ENCODE measurements at places on chromosomes 13 and 19.
A peak's percentile ranks its signal among the peaks of the same experiment; 100 is the strongest.

DNA sequence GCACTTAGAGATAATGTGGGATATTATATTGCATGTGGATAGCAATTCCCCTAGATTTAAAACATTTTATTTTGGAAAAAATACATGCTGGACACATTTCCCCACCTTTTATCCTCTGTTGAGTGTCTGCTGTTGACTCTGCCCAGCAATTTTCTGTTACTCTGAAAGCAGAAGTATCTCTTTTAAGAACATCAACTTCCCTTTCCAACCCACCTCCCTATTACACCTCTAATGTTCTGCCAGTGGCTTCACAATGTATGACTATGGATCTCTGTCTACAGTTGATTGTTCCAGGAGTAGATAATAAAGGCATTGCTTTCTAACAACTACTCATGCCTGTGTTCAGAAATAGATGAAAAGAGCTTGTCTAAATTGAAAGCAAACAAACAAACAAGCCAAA lies 754.8 kb upstream of the SLITRK6 start:
- no peak overlapping the region for H3K27ac ChIP-seq
- no peak overlapping the region for H3K4me3 ChIP-seq
- no peak for DNase-seq
- H3K4me1 ChIP-seq, result no peaks in the 10 kb centered on the region
- no peaks in the 10 kb centered on the region for H3K36me3 ChIP-seq
- no peaks in the 10 kb centered on the region for H3K27me3 ChIP-seq

- H3K36me3 ChIP-seq, result no peaks in the 10 kb centered on the region
- no peak overlapping the region for H3K27ac ChIP-seq
- H3K27me3 ChIP-seq, result no peaks in the 10 kb centered on the region
- no peak overlapping the region for H3K4me3 ChIP-seq
- DNase-seq, result no peak
These were observed 5.4 kb upstream of the IPO5 start for GRCh38 chr13:97948041-97948440.

DNA sequence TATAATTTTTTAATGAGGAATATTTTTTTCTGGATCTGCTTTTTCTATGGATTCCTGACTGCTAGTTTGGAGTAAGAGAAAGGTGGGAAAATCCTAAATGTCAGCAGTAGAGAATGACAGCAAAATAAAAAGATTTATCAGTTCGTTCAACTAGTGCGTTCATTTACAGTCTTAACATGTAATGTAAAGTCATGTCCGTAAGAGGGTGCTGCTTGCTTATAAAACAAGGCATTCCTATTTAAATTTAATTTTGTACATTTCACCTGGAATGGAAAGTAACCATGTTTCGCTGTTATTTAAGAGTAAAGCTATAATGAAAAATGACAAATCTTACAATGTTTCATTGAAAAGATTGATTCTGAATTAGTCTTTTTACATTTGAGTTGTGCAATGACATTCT lies 76.6 kb downstream of the ZMYM2 start:
- H3K27me3 ChIP-seq, result no peaks in the 10 kb centered on the region
- H3K27ac ChIP-seq, result no peak overlapping the region
- peaks cover 87% of the 10 kb centered on the region for H3K36me3 ChIP-seq
- no peak for DNase-seq
- no peak overlapping the region for H3K4me3 ChIP-seq

GRCh38 chr19:2659856-2660432 lies 42.5 kb downstream of the GNG7 start:
- H3K4me3 ChIP-seq, result no peak overlapping the region
- no peak for DNase-seq
- no peaks in the 10 kb centered on the region for H3K36me3 ChIP-seq
- H3K27ac ChIP-seq, result no peak overlapping the region
- no peaks in the 10 kb centered on the region for H3K4me1 ChIP-seq

DNA sequence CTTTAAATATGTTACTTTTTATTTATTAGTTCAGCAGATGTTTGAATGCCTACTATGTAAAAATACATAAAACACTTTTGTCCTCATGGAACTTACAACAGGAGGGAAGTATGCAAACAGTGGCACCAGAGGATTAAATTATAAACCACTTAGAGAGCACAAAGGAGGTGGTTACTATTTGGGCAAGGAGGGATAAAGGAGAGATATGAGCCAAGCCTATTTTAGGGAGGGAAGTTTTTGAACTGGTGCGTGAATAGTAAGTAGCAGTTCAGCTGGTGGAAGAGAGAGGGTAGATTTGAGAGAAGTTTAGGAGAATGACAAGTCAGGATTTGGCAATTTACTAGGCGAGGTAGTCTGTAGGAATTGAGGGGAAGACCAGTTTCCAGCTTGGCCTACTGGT lies 8.6 kb downstream of the AKAP11 start:
- H3K36me3 ChIP-seq, result peaks cover 4% of the 10 kb centered on the region
- no peak for DNase-seq
- no peak overlapping the region for H3K4me3 ChIP-seq
- H3K27ac ChIP-seq, result no peak overlapping the region
- H3K27me3 ChIP-seq, result no peaks in the 10 kb centered on the region

DNA sequence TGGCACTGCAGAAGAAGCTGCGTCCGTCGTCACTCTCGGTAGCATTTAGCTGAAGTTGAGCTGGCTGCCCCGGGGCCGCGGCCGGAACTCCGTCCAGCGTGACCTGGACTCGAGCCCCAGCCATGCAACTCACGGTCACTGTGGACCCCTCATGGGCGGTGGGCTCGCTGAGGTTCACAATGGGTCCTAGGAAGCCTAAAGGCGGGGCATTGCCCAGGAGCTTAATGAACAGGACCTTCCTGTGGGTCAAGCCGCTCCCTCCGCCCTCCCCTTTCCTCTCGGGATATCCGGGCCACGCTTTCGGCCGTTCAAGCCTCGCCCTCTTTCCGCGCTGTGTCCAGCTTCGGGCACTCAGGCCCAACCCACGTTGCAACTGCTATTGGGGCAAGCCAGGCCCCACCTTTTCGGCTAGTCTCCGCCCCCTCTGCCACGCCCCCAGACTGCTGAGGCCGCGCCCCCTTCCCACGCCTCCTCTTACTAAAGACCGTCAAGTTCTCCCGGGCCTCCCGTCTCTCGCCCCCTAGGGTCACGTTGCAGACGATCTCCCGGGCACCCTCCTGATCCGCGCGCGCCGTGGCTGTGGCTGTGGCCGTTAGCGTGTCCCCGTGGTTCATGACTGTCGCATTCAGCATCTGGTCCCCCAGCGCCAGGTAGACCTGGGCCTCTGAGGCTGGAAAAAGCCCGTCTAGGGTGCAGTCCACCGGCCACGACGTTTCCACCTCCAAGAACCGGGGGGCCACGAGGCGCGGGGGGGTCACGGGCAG lies 1.4 kb upstream of the RAVER1 start:
- H3K27ac ChIP-seq, result no peak overlapping the region
- peaks cover 3% of the 10 kb centered on the region for H3K27me3 ChIP-seq
- H3K4me3 ChIP-seq, result peak overlapping the region; percentile 97

DNA sequence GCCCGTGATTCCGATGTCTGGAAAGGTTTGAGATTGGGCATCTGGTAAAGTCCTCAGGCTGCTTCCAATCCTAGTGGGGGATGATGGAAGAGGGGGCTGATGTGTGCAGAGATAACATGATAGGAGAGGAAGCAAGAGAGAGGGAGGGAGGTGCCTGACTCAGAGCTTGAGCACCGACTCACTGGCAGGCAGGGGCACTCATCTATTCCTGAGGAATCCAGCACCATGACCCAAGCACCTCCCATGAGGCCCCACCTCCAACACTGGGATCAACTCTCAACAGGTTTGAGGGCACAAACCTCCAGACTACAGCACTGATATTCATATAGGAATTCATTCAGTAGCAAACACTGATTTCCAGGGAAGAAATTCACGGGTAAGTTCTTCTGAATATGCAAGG lies 5.6 kb upstream of the SIGLEC9 start:
- H3K4me3 ChIP-seq, result no peak overlapping the region
- no peak for DNase-seq
- no peak overlapping the region for H3K27ac ChIP-seq
- no peaks in the 10 kb centered on the region for H3K4me1 ChIP-seq
- H3K27me3 ChIP-seq, result no peaks in the 10 kb centered on the region

DNA sequence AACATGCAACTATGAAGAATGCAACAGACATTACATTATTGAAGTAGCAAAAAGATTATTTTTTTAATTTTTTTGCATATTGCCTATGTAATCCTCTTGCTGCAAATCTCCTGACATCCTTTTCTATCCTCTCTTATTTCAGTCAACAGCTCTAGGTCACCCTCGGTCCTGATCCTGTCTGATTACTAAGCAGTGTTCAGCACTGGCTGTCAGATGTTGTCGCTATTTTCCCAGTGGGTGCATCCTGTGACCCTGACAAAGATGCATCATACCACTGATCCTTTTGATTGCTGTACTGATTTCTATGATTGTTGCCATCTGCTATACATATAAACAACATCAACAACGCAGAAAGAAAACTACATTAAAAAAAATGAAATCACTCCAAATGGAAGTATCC lies 443.7 kb upstream of the PRR20A start:
- H3K27ac ChIP-seq, result no peak overlapping the region
- H3K27me3 ChIP-seq, result no peaks in the 10 kb centered on the region
- DNase-seq, result no peak
- H3K36me3 ChIP-seq, result no peaks in the 10 kb centered on the region

DNA sequence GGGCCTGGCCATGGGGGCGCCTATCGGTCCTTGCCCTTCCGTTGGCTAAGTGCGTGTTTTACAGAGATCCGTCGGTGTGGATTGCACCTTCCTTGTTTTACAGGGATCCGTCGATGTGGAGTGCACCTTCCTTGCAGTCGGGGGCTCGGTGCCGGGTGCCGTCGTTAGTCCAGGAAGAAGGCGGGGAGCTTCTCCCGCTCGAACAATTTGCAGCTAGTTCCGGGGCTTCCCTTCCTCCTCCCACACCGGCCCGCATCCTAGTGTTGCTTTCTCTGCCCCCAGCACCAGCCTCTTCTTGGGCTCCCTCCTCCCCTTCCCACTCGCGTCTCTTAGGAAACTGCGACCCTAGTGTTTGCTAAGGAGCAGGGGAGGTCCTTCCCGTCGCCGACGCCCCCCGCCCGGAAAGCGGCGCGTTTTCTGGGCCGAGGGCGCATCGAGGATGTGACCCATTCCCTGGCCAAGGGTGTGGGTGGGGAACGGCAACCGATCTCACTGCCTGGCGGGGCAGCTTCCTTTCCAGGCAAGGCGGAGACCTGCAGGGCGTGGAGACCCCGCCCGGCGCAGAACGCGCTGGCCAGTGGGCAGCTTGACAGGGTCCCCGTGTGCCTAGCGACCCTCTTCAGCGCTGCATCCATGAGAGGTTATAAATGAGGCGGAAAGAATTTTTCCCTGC lies 75.7 kb upstream of the ZNF91 start:
- H3K27ac ChIP-seq, result no peak overlapping the region
- no peaks in the 10 kb centered on the region for H3K36me3 ChIP-seq
- H3K4me1 ChIP-seq, result no peaks in the 10 kb centered on the region
- H3K4me3 ChIP-seq, result no peak overlapping the region

DNA sequence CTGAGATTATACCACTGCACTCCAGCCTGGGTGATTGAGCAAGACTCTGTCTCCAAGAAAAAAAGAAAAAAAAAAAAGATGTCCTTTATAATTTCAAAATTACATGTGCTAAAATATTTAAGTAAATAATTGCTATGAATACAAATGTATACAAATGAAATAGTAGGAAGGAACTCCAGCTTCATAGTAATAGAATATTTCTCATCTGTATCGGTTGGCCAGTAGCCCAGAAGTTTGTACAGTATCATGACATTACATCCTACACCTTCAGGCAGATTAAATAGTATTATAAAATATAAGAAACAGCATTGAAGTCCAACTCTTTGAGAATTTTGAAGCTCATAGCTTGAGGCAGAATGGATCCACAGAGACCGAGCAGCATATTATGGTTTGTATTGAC lies 36.5 kb upstream of the CLDN10 start:
- no peak overlapping the region for H3K27ac ChIP-seq
- no peak for DNase-seq
- peaks cover 54% of the 10 kb centered on the region for H3K27me3 ChIP-seq
- H3K4me3 ChIP-seq, result no peak overlapping the region

GRCh38 chr13:75724752-75725517 lies 88.8 kb downstream of the LMO7 start:
- no peak for DNase-seq
- H3K27me3 ChIP-seq, result no peaks in the 10 kb centered on the region
- no peak overlapping the region for H3K27ac ChIP-seq
- H3K36me3 ChIP-seq, result peaks cover 2% of the 10 kb centered on the region
- no peaks in the 10 kb centered on the region for H3K4me1 ChIP-seq

GRCh38 chr19:18908917-18909619 lies 10.1 kb downstream of the COPE start:
- no peak overlapping the region for H3K4me3 ChIP-seq
- H3K36me3 ChIP-seq, result peaks cover 91% of the 10 kb centered on the region
- H3K27me3 ChIP-seq, result no peaks in the 10 kb centered on the region
- DNase-seq, result no peak
- no peak overlapping the region for H3K27ac ChIP-seq
- H3K4me1 ChIP-seq, result peaks cover 12% of the 10 kb centered on the region

DNA sequence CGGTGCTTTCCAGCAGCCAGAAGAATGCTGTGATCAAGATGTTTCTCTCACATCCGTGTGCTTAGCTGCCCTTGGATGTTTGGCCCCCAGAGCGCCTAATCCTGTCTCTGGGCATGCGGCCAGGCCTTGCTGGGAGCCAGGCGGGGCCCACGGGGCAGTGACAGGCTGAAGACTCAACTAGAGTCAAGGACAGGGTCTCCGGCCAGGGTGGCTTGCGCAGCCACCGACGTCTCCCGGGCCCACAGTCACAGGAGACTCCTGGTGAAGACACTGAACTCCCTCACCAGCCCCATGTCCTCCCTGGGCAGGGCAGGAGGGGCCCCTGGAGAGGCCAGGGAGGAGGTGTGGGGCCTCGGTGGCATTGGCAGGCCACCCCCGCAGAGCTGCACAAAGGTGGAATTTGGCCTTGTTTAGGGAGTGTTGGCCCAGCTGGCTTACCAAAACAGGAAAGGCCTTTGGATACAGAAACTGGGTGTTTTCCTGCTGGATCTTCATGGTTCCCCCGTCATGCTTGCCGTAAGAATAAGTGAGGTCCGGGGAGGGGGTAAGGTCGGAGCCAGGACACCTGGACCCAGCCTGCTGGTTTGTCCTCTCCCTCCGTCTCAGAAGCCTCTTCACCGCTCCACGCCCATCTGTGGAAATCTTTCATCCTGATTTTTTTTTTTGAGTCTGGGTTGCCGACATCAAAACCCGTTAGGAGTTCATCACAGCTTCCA lies 10.0 kb upstream of the NDUFS7 start:
- DNase-seq, result no peak
- no peak overlapping the region for H3K27ac ChIP-seq
- H3K4me3 ChIP-seq, result no peak overlapping the region
- no peaks in the 10 kb centered on the region for H3K27me3 ChIP-seq
- H3K36me3 ChIP-seq, result peaks cover 70% of the 10 kb centered on the region
- peaks cover 23% of the 10 kb centered on the region for H3K4me1 ChIP-seq

GRCh38 chr13:46542833-46543232 lies 10.1 kb upstream of the LRCH1 start:
- H3K36me3 ChIP-seq, result no peaks in the 10 kb centered on the region
- H3K27ac ChIP-seq, result no peak overlapping the region
- no peak overlapping the region for H3K4me3 ChIP-seq
- no peaks in the 10 kb centered on the region for H3K27me3 ChIP-seq
- H3K4me1 ChIP-seq, result peaks cover 2% of the 10 kb centered on the region
- DNase-seq, result no peak

All from mesenchymal stem cell (in vitro differentiated cells and primary cell).